Motor neuron (in vitro differentiated cells): ENCODE measurements at places on chromosomes 1 and 21. TPM values are rescaled to one million over a fixed set of nuclear protein-coding genes. Genes with fewer than 3 reads are reported as not detected.

The SMYD3 gene
- 35.0 and 39.2 TPM in 2 replicates for total RNA-seq

The OLFML3 gene
- 5.7 and 11.6 TPM in 2 replicates for total RNA-seq

The AIM2 gene
- total RNA-seq = 2.7 and 4.2 TPM in 2 replicates

The SPRR1A gene
- not detected in 2 replicates for total RNA-seq

The PGD gene
- 195 and 211 TPM in 2 replicates for total RNA-seq

- peak; percentile 82 for ATAC-seq
Observed at GRCh38 chr1:26799479-26800142, 11.9 kb downstream of the PIGV start.

GRCh38 chr1:65412984-65413375 lies 7.5 kb upstream of the LEPR start:
- no peak for ATAC-seq

DNA sequence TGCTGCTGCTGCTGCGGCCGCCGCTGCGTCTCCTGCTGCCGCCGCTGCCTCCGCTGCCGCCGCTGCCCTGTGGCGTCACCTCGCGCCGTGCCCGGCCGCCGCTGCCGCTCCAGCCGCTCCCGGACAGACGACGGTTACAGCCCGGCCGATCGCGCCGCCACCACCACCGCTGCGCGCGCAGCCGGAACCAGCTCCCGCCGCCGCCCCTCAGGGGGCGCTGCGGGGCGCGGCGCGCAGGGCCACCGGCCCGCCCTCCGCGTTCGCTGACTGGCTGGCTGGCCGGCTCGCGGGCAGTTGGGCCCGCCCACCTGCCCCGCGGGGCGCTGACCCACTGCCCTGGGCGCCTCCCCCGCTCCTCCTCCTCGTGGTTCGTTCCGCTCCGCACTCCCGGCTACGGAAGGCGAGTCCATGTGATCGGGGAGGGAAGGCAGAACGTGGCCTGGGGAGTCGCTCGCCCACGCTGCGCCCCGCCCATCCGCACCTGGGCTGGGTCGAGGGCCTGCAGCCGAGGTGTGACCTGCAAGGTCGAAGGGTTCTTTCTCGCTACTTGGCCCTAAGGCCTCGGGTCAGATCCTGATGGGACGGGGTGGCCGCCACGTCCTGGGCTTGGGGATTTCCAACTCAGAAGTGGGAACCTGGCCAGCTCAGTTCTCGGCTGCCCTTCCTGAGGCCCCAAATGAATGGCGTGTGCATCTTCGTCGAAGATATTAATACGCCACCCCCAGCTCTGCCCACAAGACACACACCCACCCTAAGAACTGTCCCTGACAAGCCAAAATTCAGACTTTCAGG lies at the start of gene PTP4A2:
Gene PTP4A2, minus strand, starts transcription at position 185 of the 792 bp plus-strand sequence. CDS start 19,303 bp downstream, outside the sequence.
- ATAC-seq = peak; percentile 84

DNA sequence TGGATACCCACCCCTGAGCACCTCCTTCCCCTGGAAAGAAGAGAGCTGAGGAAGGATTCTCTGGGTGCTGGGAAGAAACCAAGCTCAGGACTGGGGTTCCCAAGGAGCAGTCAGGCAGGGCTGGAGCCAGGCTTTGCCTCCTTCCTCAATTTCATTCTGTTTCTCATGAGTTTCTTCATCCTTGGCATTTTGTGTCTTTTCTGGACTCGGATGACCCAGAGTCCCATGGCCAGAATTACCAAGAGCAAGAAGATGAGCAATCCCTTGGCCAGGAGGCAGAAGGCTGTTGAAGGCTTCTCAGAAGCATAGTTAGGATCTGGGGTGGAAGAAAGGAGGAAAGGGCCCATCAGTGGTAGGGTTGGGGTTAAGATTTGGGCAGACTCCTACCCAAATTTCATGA lies 2.5 kb downstream of the SLAMF9 start:
- ATAC-seq = no peak
